ENCODE measurements at places on chromosomes 2 and 18.
A peak's percentile ranks its signal among the peaks of the same experiment; 100 is the strongest.

DNA sequence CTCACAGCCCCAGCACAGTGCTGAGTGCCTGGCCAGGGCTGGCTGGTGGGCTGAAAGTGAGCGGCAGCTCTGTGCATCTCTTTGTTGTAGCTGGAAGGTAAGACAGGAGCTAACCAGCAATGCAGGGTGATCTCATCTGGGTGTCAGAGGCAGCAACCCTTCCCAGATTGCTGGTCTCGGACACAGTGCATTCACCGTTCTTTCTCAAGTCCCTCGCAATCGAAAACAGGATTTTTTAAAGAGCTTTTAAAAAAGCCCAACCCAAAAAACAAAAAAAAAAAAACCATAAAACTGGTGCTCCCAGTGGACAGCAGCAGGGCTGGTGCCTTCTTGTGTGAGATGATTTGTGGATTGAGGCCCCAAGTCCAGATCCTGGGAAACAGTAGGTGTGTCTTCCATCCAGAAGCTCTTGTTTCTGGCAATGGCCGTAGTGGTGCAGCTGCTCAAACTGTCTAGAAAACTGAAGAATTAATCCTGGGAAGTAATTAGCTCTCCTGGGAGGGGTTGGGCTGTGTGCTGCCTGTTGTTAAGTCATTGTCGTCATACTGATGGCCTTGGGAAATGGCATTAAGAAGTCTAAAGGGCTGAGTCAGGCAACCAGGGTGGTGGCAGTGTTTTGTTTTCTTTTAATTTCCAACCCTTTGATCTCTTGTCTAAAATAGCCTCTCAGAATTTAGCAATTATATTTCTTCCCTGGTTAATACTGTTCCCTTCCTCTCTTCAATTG is 156.7 kb downstream of the KLHL29 start:
- no peak for DNase-seq

GRCh38 chr18:73959352-73959751 is 188.3 kb downstream of the FBXO15 start:
- DNase-seq: no peak

- DNase-seq: no peak
Observed at GRCh38 chr2:111944531-111945210, 46.3 kb downstream of the MERTK start.

- DNase-seq: no peak
Observed at GRCh38 chr2:8409461-8410260, 272.2 kb upstream of the ID2 start.

- DNase-seq: no peak
Observed at GRCh38 chr18:48136051-48136826, 205.8 kb upstream of the SMAD2 start.

GRCh38 chr2:241007880-241008710 is 9.7 kb downstream of the SNED1 start:
- peak; percentile 21 for DNase-seq

DNA sequence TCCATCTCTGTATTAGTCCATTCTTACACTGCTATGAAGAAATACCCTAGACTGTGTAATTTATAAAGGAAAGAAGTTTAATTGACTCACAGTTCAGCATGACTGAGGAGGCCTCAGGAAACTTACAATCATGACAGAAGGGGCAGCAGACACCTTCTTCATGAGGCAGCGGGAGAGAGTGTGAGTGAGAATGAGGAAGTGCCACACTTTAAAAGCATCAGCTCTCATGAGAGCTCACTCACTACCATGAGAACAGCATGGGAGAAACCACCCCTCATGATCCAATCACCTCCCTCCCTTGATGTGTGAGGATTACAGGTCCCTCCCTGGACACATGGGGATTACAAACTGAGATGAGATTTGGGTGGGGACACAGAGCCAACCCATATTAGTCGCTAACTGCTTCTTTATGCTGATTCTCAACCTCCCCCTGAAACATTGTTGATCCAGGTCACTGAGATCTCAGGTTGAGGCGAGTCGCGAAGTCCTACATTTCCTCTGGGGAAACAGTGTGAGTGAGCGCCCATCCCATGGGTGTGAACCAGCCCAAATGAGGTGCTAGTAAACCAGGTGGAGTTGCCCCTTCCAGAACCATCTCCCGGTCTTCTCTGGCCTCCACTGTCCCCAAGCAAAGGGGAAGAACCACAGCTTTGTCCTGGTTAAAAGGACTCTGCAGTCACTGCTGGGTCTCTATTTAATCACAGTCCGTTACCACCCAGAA is 123.8 kb downstream of the CAPN13 start:
- no peak for DNase-seq

DNA sequence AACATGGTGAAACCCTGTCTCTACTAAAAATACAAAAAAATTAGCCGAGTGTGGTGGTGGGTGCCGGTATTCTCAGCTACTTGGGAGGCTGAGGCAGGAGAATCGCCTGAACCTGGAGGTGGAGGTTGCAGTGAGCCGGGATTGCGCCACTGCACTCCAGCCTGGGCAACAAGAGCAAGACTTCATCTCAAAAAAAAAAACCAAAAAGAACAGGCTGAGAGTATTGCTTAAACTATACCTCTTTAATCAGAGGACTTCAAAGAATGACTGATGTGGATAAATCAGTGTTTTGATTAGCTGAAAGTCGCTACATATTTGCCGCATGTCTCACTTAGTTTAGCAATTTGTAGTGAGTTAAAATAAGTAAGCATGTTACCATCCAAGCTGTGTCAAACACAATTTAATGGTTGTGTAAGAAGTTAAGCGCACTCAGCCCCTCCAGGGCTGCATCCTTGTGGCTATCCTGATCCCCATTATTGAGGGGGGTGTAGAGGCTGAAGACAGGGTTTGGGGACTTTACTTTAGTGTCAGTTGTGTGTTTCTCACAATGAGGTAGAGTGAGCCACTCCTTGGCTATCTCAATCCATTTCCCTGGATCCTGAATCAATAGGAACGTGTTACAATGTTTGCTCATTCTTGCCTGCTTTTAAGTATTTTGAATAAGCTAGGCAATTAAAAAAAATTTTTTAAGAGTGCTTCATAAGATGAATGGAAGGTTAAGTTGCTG is 11.0 kb upstream of the FARP2 start:
- no peak for DNase-seq

- no peak for DNase-seq
Observed at GRCh38 chr2:120240901-120241429, 11.7 kb upstream of the RALB start.

DNA sequence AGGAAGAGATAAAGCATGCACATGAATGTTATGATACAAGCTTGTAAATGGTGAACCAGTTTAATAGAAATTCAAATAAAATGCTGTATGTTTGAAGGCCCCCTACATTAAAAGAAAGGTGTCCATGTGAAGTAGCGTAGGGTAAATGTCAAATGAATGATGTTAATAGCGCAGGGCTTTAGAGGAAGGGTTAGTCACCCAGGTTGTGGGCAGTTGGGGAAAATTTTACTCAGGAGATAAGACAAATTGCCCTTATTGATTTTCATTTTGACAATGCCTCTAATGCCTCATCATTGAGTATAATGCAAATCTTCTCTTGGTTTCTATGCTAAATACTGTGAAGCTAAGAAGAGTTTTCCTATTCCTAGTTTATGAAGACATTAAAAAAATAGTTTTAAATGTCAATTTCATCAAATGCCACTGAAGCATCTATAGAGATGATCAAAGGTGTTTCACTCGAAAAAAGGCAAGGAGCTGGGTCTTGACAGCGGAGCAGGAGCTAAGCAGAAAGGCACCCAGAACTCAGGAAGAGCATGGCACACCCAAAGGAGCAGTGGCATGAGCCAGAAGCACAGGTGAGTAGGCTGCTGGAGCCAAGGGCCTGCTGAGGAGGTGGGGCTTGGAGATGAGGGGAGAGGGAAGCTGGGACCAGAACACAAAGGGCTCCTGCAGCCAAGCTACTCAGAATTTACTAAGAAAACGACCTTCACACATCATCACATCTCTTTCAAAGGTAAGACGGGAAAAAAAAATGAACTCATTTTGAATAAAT is 129.3 kb upstream of the ACKR3 start:
- DNase-seq: no peak

Data from activated CD4-positive, CD25-positive, alpha-beta regulatory T cell treated with anti-CD3 and anti-CD28 coated beads, Interleukin-2, amount 50 U/mL, for 72 hours (primary cell).